AG08395 (cell line): ENCODE measurements at places on chromosomes 6 and 20.

DNA sequence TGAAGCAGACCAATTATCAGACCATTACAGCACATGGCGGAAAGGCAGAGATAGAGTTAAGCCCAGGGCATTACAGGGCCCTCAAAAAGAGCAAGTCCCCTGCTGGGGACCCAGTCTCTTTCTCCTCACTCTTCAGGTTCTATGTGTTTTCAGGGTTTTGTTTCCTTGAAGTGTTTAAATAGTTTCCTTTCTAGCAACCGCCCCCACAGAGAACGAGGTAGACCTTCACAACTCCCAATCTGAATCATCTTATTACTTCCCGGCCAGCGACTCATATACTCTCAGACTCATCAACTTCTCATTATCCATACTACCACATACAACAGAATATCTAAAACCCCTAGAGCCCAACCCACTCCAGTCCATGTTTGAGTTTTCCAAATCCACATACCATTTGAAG, 526.6 kb upstream of the ARID1B start:
- no peak for DNase-seq

GRCh38 chr20:31565699-31566318, 39.3 kb upstream of the ID1 start:
- no peak for DNase-seq

- no peak for DNase-seq
These were observed 50.0 kb downstream of the STMND1 start for GRCh38 chr6:17151888-17152287.

DNA sequence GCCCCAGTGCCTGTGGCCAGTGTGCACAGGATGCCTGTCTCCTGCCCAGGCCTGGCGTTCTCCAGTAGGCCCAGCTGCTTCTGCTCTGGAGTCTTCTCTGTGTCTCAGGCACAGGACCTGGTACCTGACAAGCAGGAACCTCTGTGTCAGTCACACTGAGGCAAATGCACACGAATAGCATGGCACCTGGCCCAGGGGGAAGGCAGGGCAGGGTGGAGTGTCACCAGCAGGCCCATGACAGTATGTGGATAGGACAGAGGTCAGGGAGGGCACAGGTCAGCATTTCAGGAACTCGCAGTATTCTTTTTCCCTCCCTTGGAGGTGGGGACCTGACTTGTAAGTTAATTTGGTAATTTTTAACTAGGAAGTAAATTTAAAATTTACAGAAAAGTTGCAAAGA, 5.6 kb downstream of the PSMG4 start:
- no peak for DNase-seq

- DNase-seq, result no peak
These were observed 57.7 kb downstream of the FAM229B start for GRCh38 chr6:112145080-112145573.

GRCh38 chr20:52313341-52313963, 121.9 kb upstream of the ZFP64 start:
- peak; percentile 65 for DNase-seq

GRCh38 chr6:31407699-31408098, 4.3 kb downstream of the MICA start:
- peak; percentile 23 for DNase-seq

- no peak for DNase-seq
These were observed 40.2 kb upstream of the RBM24 start for GRCh38 chr6:17240803-17241500.

DNA sequence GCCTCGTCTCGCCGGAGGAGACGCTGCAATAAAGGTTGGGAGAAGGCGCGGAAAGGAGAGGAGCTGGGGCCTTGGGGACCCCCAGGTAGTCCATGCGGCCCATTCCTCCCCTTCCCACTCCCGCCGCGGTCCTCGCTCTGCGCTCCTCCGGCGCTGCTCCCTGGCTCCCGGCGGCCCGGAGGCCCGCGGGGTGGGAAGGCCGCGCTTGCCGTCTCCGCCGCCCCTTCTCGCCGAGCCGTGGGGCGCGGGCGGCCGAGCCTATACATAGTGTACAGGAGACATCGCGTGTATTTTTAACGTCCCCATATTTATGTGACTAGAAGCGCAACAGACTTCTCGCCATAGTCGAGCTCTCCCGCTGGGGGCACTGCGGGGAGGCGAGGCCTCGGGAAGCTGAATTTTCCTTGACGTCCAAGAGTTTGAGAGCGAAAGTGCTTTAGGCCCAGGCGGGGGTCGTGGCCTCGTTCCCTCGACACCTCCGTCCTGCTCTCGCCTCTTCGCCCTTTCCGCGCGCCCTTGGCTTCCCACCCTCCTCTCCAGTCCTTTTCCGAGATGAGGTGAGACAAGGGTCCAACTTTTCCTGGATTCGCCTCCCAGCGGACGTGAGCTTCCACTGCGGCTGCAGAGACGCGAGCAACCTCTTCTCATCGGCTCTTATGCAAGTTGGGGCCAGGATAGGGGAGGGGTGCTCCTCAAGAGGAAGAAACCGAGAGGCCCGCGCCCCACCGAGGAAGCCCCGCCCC, 29.0 kb downstream of the SLC12A5 start:
- peak; percentile 37 for DNase-seq

GRCh38 chr6:13688692-13689196, 22.9 kb downstream of the RANBP9 start:
- DNase-seq, result no peak

- no peak for DNase-seq
These were observed 40.6 kb downstream of the STXBP5 start for GRCh38 chr6:147244832-147245231.

DNA sequence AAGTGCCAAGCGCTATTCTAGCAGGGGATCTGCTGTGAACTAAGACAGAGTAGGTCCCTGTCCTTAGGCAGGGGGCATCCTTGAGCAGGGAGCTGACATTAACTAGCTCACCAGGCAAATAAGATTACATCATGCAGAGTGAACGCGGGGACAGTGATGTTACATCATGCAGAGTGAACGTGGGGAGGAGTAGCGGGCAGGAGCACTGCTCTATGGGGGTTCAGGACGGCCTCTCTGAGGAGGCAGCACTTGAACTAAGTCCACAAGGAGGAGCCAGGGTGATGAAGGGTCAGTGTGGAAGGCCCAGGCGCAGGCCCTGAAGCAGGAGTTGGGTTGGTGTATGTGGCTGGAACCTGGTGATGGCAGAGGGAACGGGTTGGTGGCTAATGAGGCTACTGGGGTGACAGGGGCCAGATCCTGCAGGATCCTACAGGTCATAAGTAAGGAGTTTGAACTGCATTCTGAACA, 38.7 kb downstream of the KAT14 start:
- no peak for DNase-seq

DNA sequence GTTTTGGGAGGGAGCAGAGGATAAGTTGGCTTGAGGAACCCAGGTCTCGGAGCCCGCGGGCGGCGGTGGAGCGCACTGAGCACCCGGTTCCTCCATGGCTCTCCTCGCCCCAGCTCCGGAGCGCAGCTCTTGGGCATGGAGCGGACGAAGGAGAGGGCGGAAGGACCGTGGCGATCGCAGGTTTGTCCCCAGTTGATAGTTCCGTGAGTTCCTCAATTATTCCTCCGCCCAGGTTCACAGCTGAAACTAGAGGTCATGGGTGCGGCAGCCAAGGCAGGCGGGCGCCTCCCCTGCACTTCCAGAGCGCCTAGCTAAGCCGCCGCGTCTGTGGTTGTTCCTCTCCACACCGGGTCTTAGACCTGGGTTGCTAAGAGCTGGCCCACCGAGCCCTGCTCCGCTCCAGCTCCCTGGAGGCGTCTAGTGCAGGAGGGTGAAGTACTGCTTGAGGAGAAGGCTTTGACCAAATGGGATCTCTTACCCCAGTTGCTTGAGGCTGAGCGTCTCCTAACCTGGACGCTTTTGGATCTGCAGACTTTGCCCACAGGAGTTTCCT, at the start of gene HTR1B:
HTR1B (minus strand) TSS at position 184 of the 553 bp plus-strand sequence; CDS start at position 96, 88 bp downstream.
- DNase-seq, result no peak

DNA sequence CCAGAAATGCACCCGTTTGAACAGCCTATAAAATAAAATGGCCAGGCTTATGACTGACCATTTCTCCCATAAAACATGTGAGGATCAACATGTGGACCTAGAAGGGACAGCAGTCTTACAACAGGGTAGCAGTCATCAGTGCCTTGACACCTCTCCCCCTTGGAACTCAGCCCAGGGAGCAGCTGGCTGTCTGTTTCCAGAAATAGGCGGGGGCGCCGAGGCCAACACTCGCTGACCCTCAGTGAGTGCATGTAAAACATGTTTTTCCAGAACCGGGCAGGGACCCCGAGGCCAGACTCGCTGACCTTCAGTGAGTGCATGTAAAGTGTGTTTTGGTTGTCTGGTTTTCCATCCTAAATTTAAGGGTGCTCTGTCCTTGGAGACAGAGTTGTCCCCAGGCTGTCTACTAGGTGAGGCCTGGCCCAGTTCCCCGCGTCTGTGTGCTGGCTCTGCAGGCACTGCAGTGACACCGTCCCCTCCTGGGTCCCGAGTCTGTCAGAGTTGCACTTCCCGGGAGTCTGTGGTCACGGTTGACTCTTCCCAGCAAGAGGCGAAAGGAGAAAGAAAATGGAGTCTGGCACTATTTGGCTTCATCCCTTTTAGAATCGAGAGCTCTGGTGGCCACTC, 19.8 kb upstream of the ADRM1 start:
- no peak for DNase-seq

DNA sequence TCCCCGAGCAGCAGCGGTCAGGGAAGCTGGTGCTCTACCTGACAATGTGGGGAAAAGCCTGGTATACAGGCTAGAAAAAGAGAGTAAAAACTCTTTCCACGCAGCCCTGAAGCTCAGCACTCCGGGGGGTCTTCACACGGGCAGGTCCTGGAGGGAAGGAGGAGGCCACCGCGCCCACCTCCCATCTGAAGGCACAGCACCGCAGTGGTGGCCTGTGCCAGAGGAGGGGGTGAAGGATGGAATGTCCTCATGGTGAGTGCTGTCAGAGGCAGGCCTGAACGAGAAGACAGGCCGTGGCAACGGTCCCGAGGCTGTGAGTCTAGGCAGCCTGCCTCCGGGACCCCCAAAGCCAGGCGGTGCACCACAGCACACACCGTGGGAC, 5.8 kb downstream of the SLC2A4RG start:
- DNase-seq, result no peak

DNA sequence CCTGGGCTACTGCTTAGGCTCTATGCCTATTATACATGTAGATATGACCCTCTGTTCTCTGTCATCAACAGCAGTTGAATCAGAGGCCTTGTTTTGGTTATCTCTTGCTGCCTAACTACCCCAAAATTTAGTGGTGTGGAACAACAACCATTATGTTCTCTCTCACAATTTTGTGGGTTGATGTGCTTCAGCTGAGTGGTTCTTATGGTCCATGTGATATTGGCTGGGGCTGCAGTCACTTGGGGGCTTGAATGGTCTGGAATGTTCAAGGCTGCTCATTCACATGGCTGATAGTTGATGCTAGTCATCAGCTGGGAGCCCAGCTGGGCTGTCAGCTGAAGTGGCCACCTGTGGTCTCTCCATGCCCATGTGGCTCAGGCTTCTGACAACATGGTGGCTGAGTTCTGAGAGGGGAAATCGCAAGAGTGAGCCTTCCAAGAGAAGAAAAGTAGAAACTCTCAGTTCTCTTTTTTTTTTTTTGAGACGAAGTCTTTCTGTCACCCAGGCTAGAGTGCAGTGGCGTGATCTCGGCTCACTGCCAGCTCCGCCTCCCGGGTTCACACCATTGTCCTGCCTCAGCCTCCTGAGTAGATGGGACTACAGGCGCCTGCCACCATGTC, 47.8 kb downstream of the SHLD1 start:
- DNase-seq, result no peak

DNA sequence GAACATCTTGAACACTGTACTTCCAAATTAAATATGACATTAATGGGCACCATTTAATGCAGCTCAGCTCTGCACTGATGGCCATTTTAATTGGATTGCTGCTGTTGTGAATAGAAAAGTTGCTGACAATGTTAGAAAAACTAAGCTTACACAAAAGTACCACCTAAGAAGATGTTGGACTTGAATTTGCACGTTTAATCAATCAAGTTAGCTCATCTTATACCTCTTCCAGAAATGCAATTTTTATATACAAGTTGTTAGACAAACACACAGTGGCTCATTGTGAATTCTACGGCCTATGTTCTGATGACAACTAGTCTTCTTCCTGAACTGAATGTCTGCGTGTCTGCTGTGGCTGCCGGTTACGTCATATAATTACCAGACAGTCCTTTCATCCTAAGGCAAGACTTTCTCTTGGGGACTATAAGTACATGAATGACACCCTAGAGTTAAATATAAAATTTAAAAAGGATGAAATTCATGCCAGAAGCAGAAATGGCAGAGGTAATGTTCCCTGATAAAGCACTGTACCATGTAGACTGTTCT, 330.2 kb downstream of the EPM2A start:
- no peak for DNase-seq

DNA sequence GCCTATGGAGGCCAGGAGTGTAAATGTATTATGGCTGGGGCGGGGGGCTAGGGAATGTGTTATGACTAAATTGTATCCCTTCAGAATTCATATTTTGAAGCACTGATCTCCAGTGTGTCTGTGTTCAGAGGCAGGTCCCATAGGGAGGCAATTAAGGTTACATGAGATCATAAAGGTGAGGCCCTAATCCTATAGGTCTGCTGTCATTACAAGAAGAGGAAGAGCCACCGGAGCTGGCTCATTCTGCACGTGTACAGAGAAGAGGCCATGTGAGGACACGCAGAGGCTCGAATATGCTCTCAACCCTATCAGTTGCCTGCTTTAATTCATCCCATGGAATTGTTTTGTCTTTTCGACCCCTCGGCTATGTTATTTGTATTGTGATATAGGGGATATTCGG, 76.9 kb downstream of the VTA1 start:
- no peak for DNase-seq

DNA sequence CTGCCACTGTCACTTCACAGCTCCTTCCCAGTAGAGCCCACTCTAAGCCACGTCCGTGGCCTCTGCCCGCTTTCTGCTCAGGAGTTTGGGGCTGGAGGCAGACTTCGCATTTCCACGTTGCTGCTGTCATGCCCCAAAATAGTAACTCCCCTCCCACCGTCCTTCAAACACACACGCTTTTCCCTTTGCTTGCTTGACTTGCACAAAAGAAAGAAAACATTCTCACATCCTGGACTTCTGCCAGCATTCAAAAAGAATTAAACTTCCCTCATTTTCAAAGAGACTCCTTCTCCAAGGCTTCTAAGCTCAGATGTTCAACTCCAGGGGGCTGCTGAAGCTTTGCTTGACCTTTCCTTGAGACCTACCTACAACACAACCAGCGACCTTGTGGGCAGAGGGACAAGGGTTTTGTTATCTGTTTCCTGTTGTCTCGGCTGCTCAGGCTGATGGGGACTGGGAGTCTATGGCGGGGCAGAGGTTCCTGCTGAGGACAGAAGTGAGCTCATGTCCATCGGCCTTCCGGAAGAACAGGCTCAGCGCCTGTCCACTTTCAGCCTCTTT, 263.8 kb upstream of the FOXQ1 start:
- no peak for DNase-seq

DNA sequence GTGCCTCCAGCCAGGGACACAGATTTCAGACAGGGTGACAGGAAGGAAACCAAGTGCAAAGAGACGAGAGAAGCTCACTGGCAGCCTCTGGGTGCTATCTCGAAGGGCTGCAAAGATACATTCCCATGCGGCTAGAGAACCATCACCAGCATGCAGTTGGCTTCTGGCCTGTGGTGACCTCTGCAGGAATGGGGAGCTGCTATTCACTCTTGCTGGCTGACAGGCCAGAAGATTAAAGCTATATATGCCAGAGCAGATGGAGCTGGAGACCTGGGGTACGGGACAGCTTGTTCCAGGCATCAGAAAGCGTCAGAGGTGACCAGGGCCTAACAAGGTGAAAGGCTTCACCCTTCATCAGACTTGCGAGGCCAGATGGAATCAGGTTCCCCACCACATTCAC, 20.0 kb downstream of the MAP1LC3A start:
- DNase-seq, result no peak

GRCh38 chr20:50416269-50417022, 93.7 kb upstream of the PTPN1 start:
- no peak for DNase-seq

- no peak for DNase-seq
These were observed 709.0 kb downstream of the EPM2A start for GRCh38 chr6:145026267-145026679.
